SJCRH30 (cell line): ENCODE measurements at places on chromosomes 16 and 17. TPM values are rescaled to one million over a fixed set of nuclear protein-coding genes. Genes with fewer than 3 reads are reported as not detected.

DNA sequence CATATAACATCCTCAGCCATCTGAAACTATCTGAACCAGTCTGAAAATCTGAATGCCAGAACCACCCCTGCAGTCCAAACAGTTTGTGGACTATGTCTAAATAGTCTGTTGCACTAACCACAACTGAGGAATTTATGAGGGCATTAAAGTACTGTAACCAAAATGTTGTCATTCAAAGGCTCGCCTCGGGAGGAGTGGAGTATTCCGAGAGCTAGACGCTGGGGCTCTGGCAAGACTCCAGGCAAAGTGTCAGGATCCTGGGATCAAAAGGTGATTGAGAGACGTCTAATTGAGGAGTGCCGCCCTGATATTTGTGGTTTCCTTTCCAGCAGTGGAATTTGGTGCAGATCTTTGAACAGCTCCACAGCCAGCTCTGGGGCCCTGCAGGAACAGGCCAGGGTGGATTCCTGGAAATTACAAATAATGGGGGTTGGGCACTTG lies 142.9 kb upstream of the MYOCD start:
- DNase-seq = peak; percentile 40

DNA sequence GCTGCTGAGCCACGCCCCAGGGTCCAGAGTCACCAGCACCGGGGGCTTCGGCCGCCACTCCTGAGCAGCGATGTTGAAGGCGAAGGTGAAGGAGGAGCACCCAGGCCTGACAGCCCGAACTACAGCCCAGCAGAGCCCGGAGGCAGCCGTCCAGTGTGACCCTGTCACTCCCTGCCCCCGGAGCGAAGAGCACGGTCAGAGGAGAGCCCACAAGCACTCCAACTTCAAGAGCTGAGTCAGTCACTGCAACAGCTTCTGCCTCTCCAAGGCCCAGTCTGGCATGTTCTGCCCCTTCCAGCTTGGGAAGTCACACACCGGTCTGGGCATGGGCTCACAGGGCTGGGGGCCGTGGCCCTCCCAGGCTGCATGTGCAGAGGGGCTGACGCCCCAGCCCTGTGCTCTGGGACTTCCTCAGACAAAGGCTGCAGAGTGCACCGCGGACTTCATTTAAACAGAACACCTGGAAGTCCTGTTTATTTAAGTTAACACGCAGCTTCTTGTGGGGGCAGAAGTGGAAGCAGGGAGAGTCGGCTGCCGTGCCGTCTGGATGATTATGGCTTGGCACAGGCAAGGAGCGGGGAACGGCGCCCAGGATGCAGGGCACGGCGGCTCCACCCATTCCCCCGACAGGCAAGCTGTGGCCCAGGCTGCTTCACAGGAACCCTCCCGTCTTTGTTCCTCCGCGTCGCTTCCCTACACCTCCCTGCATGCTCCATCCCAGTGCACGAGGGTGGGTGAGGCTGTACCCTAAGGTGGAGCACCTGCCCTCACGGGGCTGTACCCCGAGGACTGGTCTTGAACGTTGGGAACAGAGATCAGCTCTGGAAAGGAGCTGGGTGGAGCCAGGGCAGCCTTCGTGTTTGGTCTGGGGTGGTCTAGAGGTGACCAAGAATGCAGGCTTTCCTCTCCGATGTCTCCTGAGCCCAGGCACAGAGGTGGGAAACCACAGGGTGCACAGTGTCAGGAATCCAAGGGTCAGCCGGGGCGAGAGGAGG lies 68.9 kb upstream of the METRNL start:
- DNase-seq = no peak

- no peak for DNase-seq
Observed at GRCh38 chr16:56894331-56894917, 29.4 kb downstream of the SLC12A3 start.

DNA sequence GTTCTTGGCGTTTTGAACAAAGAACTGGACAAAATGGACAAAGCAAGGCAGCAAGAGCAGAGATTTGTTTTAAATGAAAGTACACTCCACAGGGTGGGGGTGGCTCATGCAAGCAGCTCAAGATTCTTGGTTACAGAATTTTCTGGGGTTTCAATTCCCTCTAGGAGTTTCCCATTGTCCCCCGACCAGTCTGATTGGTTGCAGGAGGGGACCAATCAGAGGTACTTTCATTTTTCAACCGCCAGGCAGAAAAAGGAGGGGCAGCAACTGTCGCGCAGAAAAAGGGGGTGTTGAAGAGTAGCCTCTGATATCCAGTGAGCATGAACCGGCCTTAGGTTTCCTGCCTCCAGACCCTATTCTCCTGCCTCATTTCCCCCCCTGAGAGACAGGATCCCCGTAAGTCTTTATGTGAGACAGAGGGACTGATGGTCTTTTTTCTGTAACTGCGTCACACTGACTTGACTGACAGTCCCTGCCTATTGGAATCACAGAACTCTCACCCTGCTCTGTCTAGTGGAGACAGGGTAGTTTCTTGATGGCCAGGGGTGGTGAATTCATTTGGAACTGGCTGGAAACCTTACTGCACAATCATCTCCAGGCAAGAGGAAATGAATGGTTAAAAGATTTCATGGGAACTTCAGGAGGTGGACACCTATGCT lies 59.4 kb upstream of the ALOX12 start:
- peak; percentile 3 for DNase-seq

DNA sequence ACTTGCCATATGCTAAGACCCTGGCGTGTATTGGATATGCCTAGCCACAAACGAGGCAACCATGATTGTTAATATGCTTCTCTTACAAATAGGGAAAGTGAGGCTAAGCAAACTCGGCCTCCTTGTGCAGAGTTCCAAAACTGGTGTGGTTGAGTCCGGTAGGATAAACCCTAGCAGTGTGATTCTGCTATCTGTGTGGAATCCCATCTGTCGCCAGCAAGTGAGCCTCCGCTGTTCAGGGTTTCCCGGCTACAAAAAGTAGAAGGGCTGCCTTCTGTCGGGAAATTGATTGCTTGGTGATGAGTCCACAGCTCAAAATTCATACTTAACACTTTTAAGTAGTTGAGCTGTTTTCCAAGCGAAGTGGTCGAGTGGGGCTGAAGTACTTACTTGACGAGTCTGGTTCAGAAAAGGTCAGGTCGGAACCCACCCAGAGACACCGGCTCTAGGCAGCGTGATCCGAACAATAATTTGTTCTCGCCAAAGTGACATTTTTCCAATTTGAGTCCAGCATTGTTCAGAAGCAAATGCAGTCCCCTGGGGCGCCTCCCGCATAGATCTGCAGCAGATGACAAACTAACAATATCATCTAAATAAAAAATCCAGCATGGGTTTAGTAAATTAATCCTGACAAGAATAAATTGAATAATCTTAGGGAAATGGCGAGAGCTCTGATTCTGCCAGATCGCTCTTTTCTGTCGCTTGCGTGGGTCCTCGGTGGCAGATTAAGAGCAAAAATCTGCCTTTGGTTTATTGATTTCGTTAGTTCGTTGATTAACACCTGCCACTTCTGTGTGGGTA lies 686.7 kb upstream of the RBFOX1 start:
- DNase-seq = no peak

DNA sequence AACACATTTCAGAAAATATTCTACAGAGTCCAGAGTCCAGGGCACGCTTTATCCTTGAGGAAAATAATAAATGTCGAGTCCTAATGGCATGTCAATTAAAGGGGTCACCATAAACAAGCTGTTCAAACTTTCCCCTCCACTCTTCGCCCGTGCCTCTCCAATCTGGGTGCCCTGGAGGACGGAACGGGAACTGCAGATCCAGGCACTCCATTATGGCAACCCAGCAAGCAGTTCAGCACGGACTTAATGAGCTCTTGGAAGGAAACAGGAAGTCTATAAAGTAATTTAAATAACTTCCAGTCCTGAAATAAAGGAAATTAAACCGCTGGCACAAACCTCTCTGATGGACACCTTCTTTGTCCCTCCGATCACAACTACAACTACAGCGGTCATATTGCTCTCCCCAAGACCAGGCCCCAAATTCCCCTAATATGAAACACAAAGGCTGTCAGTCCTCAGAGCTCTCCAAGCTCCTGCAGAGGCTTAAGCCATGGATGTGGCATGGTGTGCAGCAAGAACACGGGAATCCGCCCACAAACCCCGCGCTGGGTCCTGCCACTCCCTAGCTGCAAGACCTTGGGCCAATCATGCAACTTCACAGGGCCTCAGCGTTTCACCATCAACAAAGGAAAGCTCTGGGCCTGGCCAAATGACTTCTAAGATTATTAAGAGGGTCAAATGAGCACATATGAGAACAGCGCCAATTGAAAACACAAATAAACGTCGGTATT lies 52.6 kb downstream of the ZFHX3 start:
- DNase-seq = peak; percentile 22

DNA sequence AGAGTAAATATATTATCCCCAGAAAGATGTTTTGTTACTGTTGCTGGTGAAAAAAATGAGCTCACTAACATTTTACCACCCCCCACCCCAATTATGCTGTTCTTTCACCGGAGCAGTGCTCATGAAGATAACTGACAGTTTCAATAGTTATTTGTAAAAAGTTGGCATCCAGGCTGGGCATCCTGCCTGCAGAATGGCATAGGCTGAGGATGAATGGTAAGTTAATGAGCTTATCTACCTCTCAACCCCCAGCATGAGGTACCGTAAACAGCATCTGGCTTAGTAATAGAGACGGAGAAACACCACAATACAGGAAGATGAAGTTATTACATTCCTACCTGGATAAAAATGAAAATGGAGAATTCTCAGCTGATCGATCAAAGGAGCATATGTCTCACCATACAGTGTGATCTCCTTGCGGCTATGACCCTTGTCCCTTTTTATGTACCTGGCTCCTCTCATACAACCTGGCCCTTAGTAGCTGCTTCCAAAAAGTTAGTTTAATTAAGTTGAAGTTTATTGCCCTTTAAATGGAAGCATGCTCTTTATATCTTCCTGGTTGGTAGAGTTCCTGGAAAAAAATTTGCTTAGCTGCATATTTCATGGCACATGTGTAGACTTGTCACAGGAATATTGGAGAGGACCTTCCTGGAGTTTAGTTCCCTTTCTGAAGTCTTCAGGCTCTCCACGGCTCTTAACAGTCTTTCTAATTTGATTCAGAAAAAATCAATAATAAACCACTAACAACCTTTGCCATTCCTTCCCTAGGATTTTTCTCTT lies 61.2 kb upstream of the MPHOSPH6 start:
- no peak for DNase-seq

DNA sequence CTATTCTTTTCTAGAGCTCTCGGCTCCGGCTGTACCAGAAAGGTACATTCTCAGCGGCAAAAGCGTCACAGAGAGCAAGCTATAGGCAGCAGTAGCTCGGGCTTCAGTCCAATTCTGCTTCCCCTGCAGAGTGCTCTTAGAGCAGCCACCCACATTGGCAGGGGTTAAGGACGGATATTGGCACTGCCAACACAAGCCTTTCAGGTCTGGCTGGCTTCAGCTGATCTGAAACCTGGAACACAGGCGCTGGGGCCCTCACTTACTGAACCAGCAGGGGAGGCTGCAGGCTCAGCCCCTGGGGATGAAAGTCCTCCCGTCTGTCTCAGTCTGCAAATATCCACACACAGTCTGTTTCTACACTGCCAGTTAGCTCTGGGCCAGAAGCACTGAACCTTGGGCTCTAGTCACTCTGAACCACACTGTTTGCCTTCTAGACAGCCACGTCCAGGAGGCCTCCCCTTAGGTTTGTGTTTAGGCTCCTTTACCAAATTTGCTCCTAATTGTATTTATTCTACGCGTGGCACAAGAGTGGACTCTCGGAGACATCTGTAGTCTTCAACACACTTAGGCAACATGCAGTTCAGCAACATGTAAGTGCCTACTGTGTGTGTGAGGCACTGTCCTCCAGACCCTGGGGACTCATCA lies 40.1 kb downstream of the HIC1 start:
- DNase-seq = no peak

DNA sequence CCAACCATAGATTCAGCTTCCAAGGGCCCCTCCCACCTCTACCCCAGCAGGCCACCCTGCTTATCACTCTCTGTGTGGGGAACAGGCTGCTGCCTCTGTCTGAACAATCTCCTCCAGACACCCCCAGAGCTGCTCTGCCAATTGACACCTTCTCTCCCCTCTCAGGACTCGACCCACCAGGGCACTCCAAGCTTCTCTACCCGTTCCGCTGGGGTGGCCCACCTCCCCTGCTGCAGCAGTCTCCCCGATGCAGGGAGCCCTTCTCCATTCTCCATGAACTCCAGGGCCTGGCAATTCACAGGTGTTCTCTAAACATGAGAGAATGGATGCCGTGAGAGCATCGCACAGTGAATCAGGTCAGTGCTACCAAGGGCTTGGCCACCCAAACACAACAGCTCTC lies 28.3 kb upstream of the FAAP100 start:
- no peak for DNase-seq

CCL14 gene
- not detected in 2 replicates for total RNA-seq

ARL5C gene
- not detected in 2 replicates for total RNA-seq
